ENCODE measurements at places on chromosomes 1 and 21. TPM values are rescaled to one million over a fixed set of nuclear protein-coding genes. Genes with fewer than 3 reads are reported as not detected.

- no peak for DNase-seq
Observed at GRCh38 chr21:15053500-15053899, 11.3 kb downstream of the NRIP1 start.

The TNFAIP8L2 gene
- 1.0 TPM for polyA plus RNA-seq

DNA sequence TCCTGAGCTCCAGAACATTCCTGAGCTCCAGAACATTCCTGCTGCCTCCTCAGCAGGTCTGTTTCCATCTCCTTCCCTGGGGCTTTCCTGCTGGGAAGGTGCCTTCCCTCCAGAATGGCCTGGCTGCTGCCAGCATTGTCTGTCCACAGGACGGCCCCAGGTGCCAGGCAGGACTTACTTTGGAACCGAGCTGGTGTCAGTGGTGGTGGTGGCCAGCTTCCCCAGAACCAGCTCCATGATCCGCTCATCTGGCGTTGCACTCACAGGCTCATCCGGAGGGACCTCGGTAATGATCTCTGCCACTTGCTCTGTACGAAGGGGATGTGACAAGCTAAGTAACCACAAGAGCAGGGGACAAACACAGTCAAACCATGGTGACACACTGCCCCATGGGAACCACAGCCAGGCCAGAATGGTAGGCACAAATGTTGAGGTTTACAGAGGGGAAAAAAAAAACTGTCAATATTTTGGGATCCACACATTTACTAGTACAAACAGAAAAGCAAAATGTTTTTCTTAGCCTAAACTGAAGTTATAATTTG lies 41.3 kb downstream of the PRDM15 start:
- no peak for DNase-seq

DNA sequence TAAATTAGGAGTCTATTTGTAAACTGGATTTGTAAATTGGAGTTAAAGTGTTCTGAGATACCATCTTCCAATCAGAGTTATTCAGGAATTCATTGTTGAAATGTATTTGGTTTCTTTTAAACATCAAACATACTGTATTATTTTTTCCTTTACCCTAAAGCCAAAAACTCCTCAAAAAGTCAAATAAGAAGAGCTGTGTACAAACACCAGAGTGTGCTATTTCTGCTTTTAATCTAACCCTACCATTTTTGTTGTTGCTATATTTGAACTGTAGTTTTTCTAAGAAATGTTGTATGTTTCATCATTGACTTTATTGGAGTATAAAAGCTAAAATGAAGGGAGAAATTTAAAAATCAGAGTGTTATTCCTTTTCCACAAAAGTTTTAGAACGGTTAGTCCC lies 35.8 kb downstream of the SLC30A7 start:
- no peak for DNase-seq

DNA sequence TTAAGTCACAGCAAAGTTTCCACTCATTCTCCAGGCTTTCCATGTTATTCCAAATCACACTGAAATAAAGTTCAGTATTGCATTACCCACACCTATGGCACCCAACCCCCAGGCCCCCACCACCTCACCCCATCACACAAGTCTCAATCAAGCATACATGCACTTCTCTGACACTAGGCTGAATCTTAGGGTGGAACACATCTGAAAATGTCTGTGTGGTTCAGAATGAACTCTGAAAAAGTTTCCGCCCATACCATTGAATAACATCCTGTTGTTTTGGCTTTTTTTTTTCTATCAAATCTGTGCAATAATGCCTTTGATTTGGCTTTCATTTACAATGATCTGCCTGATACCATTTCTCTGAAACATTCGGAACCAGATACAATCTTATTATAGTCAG lies 25.8 kb upstream of the LRRC8C start:
- DNase-seq = no peak

The FALEC gene
- 0.82 TPM for polyA plus RNA-seq

The FCRLA gene
- 0.22 TPM for polyA plus RNA-seq

The TRIM46 gene
- polyA plus RNA-seq = 3.2 TPM

DNA sequence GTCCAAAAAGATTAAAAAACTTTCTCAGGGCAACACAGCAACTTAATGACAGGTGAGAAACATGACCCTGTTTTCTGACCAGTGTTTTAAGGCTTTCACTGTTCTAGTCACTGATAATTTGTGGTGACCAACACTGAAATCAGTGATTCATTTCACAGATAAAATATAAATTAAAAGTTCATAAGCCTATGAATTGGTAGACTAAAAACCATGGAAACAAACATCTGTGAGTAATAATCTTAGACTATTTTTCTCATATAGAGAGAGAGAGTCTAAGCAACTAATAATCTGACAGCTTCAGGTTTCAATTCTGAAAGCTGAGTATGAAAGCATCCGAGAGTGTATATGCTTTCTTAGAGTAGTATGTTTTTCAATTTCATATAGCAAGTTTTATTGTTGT lies 536.9 kb downstream of the ADGRL2 start:
- DNase-seq = no peak

DNA sequence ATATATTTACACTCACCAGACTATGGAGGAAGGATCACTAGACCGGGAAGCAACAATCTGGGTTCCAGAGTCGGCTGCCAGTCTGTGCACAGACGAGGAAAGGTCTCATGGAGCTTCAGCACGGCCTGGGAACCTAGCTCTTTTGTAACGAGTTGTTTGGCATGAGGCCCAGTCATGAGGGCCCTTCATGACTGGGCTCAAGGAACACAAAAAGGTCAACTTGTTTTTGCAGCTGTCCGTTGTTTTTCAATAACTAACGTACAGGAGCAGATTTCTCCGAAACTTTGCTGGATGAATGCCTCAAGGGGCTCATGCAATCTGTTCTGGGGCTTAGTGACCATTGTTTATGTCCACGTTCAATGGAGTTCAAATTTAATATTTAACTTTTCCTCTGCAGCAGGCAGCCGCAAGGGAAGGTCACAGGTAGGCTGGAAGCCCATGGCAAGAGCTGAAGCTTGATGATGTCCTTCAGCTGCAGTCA lies 5.9 kb upstream of the STUM start:
- no peak for DNase-seq

GRCh38 chr1:30324251-30325084 lies 398.9 kb downstream of the MATN1 start:
- no peak for DNase-seq

The ACAP3 gene
- 38.3 TPM for polyA plus RNA-seq

The ETV3L gene
- polyA plus RNA-seq = not detected

- DNase-seq = no peak
Observed at GRCh38 chr1:92838519-92838918, 6.7 kb downstream of the RPL5 start.

DNA sequence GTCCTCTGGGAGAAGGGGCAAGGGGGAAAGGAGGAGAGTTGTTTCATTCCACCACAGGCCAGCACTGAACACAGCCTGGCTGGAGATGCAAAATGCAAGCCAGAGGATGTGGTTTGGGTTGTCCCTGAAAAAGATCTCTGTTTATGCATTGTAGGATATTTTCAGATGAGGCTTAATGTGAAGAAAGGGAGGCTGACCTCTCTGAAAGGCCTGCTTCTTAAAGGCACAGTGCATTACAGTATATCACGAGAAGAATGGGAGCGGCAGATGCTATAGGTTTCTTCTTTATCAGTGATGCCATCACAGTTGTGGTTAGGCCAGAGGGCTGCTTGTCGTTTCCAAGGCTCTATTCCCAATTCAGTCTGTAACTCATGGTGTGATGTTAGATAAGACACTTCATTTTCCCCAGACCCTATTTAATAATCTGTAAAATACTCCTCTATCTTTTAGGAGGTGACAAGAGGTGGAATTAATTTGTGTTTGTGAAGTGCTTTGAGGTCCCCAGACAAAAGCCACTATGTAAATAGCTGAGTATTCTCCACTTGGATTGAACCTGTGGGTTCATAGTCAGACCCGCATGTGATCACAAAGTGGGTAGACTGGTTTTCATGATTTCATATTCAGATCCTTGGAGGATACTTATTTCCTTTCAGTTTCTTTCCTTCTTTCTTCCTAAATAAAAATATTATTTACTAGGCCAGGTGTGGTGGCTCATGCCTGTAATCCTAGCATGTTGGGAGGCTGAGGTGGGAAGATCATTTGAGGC lies 76.5 kb upstream of the WDR26 start:
- DNase-seq = no peak

DNA sequence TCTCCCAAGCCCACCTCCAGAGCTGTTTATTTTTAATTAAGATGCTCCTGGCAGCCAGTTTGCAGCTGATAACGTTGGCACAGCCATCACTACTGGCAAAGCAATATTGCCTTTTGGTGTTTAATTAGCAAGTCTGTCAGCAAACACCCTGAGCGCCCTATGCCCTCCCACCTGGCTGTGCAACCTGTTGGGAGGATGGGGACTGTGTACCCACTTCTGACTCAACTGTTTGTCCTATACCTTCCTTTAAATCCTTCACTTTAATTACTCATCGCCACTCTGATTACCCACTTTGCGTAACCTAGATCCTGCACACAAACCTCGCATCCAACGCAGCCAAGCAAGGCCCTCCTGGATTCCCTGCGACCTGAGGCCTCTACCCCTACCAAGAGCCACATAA lies 67.1 kb downstream of the BCAR3 start:
- no peak for DNase-seq

DNA sequence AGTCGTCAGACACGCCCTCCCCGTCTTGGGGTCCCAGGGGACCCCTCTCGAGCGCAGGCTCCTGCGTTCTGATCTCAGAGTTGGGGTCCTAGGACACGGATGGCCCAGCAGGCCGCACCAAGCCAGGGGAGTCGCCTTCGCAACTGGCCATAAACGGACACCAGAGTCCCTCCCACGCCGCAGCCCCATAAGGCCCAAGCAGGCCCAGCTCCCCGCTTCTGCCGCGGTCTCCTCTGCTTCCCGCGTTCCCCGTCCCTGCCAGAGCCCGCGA lies 633 bp downstream of the DMRTA2 start:
- DNase-seq = no peak

- DNase-seq = no peak
Observed at GRCh38 chr1:33516891-33517567, 44.6 kb downstream of the ZSCAN20 start.

DNA sequence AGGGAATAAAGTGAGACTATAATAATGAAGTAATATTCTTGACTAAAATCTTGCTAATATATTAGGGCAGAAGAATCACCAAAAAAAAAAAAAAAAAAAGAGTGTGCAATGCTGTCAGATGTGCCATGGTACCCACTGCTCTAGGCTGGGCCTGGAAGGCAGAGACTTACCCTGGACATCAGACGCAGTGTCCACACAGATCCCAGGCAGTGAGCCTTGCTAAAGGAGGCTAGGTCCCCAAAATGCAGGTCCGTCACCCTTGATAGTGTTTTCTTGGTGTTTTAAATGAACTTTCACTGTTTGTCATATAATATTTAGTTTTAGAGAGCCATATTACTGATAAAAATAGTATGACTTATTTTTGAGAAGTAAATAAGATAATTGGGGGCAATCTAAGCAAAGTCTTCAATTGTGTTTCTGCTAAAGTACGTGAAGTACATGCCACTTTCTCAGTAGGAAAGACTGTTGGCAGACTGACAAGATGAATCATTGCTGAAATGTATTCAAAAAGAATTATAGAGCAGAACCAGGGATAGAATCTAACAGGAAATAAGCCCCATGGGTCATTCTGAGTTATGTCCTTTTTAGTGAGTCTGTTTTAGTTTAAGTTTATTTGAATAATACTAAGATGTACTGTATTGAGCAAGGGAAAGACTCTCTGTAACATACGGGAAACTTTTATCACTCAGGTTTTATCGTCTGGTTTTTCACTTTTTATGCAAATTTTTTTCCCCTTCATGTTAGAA lies 74.6 kb upstream of the PDC start:
- no peak for DNase-seq

The TRAF3IP3 gene
- 1.3 TPM for polyA plus RNA-seq

DNA sequence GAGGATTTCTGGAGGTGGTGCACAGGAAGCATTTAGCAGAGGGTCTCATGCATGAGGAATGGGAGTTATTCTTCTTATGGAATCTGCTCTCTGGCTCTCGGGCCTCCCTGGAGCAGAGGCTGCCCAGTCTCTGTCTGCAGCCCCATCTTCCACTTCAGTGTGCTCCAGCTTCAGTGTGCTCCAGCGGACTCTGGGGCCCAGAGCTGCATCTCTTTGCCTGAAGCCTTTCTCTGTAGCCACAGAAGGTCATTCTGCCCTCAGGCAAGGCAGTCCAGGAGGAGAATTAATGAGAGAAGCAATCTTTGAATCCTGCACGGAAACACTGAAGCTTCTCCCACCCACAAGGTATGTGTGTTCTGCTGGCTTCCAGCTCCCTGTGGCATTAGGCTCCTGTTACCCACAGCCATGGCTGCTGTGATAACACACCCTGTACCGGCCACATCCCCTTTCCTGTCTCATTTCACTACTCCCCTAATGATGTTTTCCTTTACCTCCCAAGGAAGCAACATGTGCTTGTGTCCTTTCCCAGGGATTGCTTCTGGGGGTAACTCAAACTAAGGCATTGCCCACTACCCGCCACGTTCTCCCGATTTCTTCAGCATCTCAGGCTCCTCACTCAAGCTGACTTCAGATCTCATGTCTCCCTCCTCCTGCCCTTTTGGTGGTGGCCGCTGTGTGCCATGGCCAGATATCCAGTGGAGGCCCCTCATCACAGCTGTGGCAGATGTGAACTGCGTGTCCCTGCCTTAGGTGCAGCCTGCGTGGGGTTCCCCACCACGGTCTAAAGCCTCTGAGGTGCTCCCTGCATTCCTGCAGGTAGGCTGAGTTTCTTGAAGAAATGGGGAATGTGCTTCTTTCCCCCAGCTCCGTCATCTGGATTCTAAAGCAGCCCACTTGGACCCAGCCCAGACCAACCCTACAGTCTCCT lies 181.2 kb upstream of the GALNT2 start:
- no peak for DNase-seq

DNA sequence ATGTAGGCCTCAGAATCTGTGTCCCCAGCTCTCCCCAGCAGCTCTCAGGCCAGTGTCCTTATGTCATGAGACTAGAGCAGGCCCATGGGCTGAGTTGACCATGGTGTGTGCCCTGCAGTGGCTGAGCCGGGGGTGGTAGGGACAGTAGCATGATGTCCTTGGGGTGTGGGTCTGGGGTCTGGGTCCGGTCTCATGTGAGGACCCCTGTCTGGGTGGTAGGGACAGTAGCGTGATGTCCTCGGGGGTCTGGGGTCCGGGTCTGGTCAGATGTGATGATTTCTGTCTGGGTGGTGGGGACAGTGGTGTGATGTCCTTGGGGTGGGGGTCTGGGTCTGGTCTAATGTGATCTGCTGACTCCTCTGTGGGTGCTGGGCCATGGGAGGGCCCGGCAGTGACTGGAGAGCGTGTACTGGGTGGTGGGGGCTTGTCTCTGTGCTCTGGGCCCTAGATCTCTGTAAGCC lies 64.5 kb downstream of the OBSCN start:
- no peak for DNase-seq

DNA sequence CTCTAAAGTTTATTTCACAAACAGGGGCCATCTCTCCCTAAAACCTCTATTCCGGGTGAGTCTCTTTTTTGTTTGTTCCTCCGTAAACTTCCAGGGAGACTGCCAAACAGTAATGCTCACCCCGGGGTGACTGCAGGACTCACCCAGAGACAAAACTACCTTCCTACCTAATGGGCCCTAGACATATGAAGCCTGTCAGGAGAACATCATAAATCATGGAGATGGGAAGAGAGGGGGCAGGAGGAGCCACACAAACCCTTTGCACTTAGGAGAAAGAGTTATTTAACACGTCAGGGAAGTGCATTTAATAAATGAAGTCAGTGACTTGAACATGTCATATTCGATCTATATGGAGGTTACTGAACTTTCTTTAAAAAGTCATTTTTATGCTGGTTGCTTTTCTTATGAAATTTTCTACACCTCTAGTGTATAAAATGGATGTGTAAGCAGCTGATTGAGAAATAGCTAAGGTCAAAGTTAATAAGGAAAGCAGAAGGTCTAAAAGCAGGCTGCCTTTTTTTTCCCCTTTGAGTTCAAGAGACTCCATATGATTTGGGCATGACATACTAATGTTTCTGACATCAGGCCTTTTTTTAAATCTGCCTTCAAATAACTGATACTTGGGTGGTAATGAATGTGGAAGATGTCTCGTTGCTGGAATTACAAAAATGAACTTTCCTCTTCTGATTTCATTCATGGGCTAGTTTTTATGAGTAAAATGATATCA lies 286.9 kb upstream of the USP25 start:
- DNase-seq = no peak
